ENCODE measurements at places on chromosomes 5 and 9.

DNA sequence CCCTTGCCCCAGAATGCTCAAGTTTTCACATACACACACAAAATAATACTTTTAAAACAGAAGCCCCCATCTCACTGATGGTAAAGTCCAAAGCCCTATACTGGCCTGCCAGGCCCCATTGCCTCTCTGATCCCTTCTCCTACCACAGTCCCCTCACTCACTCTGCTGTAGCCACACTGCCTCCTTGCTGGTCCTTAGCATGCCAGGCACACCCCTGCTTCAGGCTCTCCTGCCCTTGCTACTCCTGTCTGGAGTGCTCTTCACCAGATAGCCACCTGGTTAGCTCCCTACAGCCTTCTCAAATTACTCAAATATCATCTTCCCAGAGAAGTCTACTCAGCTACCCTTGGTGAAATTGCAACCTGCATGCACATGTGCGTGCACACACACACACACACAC is 177.5 kb downstream of the C5orf15 start:
- DNase-seq, result no peak

- no peak for DNase-seq
Observed at GRCh38 chr5:35214051-35214450, 16.2 kb downstream of the PRLR start.

DNA sequence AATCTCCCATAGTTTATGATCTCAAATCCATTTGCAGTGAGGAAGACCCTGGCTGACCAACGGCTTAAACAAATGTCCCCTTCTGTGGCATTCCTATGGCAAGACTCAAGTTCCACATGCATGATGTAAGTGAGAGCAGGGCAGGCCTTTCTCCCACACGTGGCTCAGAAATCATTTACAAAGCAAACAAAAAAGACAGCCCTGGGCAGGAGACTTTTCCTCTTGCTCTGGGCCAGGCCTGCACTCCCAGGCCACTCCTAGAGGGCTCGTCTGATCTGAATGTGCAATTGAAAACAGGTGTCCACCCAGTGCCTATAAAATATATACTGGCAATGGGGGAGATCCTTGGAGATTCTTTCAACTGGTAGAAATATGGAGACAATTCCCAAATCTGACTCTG is 123.1 kb downstream of the DMRT2 start:
- DNase-seq, result no peak

GRCh38 chr5:1413611-1414241 is 31.5 kb downstream of the SLC6A3 start:
- no peak for DNase-seq

DNA sequence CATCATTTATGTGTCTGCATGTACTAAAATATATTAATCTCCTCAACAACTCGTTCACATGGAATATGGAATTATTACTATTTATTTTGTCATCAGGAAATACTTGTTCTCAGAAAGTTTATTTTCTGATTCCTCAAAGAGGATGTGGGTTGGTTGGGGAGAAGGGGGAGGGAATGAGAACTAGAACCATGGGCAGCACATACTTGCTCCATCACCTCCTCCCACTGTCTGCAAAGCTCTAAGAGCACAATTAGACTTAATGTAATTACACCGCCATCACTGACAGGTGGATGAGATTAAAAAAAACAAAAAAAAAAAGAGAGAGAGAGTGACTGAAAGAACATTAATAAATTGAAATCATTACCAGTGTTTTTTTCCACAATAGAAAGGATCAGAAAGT is 98.2 kb downstream of the OXCT1 start:
- no peak for DNase-seq

DNA sequence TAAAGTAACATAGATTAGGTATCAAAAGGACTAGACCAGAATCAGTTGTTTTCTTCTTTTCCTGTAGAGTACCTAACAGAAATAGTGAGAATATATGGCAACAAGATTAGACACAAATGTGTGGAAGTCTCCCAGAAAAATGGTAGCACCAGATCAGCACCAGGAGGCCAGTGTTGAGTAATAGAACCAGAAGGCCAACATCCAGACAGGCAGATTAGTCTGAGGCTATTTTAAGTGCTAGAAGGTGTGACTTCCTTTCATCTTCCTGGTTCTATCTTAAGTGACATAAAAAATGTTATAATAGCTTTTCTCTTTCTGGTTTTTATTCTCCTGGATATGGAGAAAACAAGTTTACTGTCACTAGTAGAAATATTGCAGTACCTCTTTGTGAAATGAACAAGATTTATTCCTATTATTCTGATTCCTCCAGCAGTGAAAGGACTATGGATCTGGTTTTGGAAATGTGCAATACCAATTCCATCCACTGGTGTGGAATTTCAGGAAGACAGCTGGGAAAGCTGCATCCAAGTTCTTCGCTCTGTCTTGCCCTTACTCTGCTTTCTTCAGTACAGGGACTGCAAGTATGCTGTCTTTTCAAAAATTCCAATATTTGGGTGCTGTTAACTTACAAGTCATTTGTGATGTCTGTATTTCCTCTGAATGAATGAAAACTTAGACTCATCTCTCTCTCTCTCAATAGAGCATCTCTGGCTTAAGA is 39.1 kb downstream of the SHLD3 start:
- DNase-seq, result no peak

GRCh38 chr9:124950050-124950718 is 9.3 kb upstream of the GOLGA1 start:
- DNase-seq, result no peak

- DNase-seq, result no peak
Observed at GRCh38 chr9:107423540-107423939, 66.0 kb downstream of the KLF4 start.

GRCh38 chr5:58383448-58383847 is 76.4 kb downstream of the PLK2 start:
- no peak for DNase-seq
